ENCODE measurements at places on chromosomes 7 and 10. TPM values are rescaled to one million over a fixed set of nuclear protein-coding genes. Genes with fewer than 3 reads are reported as not detected.

GRCh38 chr10:23630376-23630775, 191.5 kb downstream of the OTUD1 start:
- DNase-seq, result no peak

DNA sequence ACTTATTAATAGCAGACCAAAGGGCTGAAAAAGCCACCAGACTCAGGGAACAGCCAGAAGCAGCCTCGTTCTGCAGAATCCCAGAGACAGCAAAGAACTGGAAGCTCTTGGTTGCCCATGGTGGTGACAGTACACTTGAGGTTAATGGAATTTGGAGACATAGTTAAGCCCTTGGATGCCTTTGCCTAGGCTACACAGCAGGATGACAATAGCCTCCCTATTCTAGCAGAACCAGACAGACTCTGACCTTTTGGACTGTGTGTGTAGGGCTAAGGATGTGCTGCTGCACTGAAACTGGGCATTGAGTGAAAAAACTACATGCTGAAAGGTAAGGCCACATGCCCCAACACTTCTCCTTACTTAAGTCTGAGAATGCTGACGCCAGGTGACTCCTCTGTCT, 22.7 kb downstream of the OTUD1 start:
- DNase-seq, result no peak

- DNase-seq, result no peak
Measured at GRCh38 chr7:1670894-1671593, 967 bp downstream of the ELFN1 start.

DNA sequence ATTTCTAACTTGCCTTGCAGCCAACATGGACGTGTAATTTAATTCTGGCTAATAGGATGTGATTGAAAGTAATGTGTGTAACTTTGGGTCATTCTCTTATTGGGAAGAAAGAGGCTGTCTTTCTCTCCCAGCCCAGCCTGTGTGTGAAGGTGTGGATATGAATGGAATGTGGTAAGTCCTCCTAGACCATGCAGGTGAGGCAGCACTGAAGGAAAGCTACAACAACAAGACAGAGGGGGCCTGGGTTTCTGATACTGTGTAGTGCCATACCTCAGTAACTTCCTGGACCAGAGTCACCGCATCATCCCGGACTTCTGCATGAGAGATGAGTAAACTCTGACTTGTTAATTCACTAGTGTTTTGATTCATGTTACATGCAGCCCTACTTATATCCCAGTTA, 237.0 kb downstream of the EXOC4 start:
- DNase-seq, result no peak

DNA sequence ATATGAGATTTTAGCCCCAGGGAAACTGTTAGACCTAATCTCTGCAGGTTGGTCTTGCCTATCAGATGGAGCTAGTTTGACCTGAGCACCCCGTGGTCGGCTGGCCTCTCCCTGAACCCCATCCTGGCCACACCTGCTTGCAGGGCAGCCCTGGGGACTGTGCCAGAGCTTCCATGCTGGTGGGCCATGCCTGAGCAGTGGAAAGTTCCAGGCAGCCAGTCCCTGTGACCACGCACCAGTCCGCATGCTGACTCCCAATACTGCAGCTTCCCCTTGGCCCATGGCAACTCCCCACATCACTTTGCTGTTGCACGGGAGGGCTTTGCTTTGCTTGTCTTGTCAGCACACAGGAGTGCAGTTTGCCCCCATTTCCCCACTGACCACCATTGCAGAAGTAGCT, 427.8 kb upstream of the SEMA3D start:
- DNase-seq, result no peak

- DNase-seq, result no peak
Measured at GRCh38 chr7:90856351-90857070, 260.4 kb downstream of the CDK14 start.

DNA sequence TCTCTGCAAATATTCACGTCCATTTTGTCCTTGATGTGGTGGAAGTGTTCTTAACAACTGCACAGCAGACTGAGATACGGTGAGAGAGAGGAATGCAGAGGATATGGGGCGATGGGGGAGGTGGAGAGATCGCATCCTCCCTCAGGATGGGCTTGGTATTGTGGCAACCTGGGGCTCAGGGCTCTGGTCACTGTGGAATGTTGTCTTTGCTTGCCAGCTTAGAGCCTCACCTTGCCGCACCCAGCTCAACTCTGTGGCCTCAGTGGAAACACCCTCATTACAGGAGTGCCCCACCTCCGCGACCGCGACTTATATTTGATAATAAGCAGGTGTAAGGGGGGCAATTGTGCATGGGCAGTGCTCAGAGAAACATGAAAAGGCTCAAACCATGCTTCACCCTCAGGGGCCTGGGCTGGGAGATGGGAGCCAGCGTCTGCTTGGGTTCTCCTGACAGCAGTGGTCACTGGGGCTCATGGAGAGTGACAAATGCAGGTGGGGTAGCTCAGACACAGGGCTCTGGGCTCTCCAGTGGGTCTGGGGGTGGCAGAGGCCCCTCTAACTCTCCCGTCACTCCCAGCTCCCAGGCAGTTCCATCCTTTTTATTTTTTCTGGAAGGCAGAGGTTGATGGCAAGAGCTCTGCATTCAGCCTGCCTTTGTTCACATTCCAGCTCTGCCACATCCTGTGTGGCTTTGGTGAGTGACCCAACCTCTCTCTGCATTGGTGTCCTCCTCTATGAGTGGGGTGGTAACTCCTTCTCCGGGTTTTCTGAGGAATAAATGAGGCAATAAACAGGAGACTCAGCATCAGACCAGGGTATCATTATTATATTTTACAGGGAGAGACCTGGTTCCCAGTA, 43.1 kb upstream of the EMX2 start:
- DNase-seq, result no peak

GDF10 gene
- 0.12 TPM for total RNA-seq

- no peak for DNase-seq
Measured at GRCh38 chr10:16904049-16904448, 86.8 kb upstream of the RSU1 start.

DNA sequence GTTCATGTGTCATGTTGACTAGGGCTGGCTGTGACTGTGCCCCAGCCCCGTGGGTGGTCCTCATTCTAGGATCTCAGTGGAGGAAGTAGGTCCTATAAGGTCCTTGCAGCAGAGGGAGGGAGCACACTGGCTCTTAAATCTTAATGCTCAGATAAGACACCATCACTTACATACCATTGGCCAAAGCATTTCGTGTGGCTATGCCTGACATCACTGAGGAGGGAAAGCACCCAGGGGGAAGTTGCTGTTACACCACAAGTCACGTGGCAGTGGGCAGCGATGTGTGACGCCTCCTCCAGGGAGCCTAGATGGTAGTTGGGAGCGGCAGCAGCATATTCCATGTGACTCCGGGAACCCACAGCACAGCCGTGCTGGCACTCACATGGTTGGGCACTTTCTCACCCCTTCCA, 224.7 kb upstream of the SH2B2 start:
- no peak for DNase-seq

DNA sequence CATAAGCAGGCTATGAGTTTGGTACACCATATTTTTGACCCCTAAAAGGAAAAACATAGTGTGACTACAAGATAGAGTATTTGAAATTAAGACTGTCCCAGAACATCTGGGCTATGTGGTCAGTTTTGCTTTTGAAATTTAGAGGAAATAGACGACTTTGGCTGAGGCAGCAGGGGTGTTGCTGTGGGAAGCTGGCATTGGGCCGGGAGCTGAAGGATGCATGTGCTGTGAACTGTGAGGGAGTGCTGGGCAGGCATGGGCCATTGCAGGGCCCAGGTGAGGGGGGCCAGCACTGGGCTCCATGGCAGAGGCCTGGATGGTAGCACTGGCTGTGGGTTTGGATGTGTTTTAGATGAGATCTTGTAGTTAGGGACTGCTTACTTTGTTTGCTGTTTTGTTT, 168.3 kb downstream of the BMPER start:
- no peak for DNase-seq

GRCh38 chr10:94066411-94066810, 72.7 kb downstream of the PLCE1 start:
- DNase-seq, result no peak

DNA sequence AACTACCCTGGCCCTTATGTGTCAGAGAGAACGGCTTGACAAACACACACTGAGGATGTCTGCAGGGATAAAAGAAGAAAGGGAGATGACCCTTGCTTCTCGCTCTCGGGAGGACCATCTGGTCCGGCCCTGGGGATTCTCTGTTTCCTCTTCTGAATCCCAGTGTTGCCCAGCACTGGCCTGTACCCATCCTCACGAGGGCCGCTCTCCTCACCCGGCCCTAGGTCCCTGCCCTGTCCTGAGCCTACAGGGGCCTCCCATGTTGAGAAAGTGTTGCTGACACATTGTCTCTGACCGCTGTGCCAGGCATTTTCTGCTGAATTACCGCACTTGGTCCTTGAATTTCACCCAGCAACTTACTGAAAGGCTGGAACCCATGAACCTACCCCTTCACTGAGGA, 171.9 kb upstream of the LANCL2 start:
- DNase-seq, result no peak
